ENCODE measurements at places on chromosomes 11 and 22.

GRCh38 chr22:39327995-39328754, 8.8 kb upstream of the RPL3 start:
- no peak for DNase-seq

DNA sequence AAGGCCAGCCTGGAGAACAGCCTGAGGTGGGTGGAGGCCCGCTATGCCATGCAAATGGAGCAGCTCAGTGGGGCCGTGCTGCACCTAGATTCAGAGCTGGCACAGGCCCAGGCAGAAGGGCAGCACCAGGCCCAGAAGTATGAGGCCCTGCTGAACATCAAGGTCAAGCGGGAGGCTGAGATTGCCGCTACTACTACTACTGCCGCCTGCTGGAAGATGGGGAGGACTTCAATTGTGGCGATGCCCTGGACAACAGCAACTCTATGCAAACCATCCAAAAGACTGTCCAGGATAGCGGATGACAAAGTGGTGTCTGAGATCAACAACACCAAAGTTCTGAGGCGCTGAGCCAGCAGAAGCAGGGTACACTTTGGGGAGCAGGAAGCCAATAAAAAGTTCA, 3.1 kb upstream of the TMEM218 start:
- DNase-seq, result no peak

DNA sequence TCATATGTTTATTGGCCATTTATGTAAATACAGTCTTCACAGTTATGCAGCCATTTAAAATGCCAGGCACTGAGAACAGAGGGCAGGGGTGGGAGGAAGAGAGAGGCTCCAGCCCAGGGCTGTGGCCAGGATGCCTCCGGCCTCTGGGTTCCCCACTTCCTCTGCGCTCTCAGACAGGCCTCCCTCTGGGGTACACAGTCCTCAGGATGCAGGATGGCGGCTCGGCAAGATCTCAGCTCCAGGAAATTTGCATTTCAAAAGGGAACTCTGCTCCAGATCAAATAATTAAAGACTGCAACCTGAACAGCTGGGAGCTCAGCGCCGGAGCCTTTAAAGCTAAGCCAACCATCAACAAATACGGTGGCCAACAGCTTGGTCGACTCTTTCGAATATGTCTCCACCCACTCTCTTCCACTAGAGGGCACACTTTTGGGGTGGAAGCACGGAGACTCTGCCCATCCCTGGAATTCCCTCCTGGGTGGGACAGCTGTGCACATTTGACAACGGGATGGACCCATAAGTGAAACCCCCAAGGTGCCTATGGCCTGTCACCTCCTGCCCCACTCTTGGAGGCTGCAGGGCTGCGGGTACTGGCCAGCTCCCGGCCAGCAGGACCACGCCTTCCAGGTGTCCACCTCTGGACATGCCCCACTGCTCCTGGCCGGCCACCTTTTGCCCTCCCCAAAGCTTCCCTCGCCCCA, 1044.7 kb downstream of the BRD1 start:
- DNase-seq, result no peak

DNA sequence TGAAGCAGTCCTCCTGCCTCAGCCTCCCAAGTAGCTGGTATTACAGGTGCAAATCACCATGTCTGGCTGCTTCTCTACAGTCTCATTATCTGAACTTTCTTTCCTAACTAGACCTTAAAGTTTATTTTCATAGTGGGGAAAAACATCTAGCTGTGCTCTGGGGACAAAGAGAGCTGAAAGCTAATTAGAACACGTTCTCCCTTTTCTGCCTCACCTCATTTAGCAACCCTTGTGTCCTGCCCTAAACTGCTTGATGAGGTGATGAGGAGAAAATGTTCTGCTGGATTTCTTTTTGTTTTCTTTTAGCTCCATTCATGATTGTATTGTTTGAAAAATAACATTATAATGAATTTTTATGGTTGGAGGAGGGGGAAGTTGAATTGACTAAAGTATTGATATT, 84.7 kb downstream of the YAP1 start:
- DNase-seq, result no peak

DNA sequence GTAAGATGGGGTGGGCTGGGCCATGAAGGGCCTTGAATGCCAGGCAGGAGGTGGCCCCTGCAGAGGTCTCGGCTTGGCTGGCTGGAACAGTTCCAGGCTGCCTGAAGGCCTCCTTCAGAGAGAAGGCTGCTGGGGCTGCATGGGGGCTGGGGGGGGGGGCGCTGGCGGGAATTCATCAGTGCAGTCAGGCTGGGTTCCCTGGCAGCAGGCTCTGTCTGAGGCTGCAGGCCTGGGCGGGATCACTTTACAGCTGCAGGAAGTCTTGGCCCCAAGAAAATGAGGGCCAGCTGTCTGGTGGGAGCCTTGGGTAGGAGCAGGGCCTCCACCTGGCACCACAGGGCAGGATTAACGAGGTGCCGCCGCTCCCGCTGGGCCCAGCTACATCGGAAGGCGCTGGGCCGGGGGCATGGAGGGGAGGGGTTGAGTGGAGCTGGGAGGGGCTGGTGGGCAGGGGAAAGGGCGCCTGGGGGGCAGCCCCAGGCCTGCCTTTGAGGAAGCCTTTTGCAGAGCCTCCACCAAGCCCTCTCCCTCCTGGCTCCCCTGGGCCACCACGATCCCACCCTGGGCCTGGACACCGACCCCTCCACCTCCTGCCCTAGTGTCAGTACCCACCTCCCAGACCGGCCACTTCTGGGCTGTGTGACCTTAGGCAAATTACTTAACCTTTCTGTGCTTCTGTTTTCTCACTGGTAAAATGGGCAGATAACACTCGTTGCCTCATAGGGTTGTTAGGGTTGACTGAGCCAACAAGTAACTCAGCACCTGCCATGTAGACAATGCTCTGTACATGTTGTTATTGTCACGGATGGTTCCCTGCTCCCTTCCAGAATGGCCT, 31.0 kb upstream of the HMOX1 start:
- DNase-seq, result no peak

DNA sequence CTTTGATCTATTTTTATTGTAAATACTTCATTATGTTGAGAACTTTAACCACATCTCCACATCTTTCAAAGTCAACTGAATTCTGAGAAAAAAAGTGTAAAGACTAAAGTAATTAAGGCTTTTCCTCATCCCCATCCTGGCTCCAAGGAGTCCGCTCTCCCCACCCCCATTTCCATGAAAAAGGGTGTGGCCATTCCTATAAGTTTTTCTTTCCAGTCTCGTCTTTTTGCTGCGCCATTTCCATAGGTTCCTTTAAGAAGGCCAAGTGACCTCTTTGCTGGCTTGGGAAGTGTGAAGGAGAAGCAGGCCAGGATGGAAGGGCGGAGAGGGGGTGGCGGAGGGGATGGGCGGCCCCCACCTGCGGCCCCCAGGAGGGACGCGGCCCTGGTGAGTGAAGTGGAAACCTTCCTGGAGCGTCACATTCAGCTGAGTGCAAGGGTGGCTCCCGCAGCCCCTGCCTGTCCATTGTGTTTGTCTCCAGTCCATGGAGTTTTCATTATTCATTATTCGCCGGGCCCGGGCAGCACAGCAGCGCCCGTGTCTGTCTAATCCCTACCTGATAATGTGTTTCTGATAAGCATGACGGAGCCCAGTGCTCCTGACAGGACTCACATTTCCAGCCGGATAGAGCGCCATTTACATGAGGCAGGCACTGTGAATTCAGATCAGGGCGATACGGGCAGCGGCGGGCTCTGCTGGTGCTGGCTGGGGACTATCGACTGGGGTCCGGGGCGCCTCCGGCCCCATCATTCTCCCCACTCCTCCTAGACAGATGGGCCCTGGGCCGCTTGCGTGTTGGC, 739.8 kb downstream of the OPCML start:
- no peak for DNase-seq

- no peak for DNase-seq
Observed at GRCh38 chr11:131324921-131325570, 45.4 kb upstream of the NTM start.
